DND-41 (cell line): ENCODE measurements at places on chromosomes 11 and 22.

GRCh38 chr11:65362320-65362931 lies 7.9 kb downstream of the TIGD3 start:
- no peaks in the 10 kb centered on the region for H3K4me1 ChIP-seq
- no peak overlapping the region for H3K27ac ChIP-seq
- H3K4me3 ChIP-seq, result no peak overlapping the region
- H3K27me3 ChIP-seq, result no peaks in the 10 kb centered on the region
- H3K36me3 ChIP-seq, result no peaks in the 10 kb centered on the region

GRCh38 chr11:69297787-69298266 lies 3.9 kb downstream of the MYEOV start:
- peaks cover 28% of the 10 kb centered on the region for H3K4me1 ChIP-seq
- DNase-seq, result peak; percentile 81

- no peak overlapping the region for H3K27ac ChIP-seq
- peaks cover 38% of the 10 kb centered on the region for H3K36me3 ChIP-seq
- no peaks in the 10 kb centered on the region for H3K4me1 ChIP-seq
- H3K4me3 ChIP-seq, result no peak overlapping the region
- DNase-seq, result no peak
Measured at GRCh38 chr11:10488934-10489691, 34.0 kb downstream of the AMPD3 start.

- no peak overlapping the region for H3K27ac ChIP-seq
- peaks cover 14% of the 10 kb centered on the region for H3K4me1 ChIP-seq
- H3K27me3 ChIP-seq, result peaks cover 25% of the 10 kb centered on the region
- DNase-seq, result no peak
Measured at GRCh38 chr22:48630433-48630754, 1197.3 kb downstream of the BRD1 start.

DNA sequence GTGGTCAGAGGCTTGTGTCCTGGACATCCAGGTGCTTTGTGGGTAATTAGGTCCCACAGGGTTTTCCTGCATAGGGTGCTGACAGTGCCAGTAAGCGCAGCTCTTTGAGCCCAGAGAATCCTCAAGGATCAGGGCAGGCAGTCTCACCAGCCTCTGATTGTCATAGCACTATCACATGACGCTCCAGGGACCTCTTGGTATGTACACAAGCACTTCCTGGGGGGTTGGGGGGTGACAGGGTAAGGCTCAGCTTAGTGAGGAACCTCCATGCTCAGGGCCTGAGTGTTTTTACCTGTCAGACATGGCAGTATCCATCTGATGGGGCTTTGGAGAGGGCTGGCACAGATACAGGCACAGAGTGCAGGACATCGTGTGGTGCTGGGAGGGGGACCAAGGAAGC lies 27.9 kb upstream of the SUSD2 start:
- H3K36me3 ChIP-seq, result peaks cover 57% of the 10 kb centered on the region
- H3K4me3 ChIP-seq, result no peak overlapping the region
- no peaks in the 10 kb centered on the region for H3K27me3 ChIP-seq
- no peak overlapping the region for H3K27ac ChIP-seq

- H3K4me1 ChIP-seq, result no peaks in the 10 kb centered on the region
- no peak overlapping the region for H3K27ac ChIP-seq
- no peak for DNase-seq
- H3K4me3 ChIP-seq, result no peak overlapping the region
- H3K27me3 ChIP-seq, result no peaks in the 10 kb centered on the region
Measured at GRCh38 chr22:17331690-17332089, 37.6 kb upstream of the CECR2 start.

DNA sequence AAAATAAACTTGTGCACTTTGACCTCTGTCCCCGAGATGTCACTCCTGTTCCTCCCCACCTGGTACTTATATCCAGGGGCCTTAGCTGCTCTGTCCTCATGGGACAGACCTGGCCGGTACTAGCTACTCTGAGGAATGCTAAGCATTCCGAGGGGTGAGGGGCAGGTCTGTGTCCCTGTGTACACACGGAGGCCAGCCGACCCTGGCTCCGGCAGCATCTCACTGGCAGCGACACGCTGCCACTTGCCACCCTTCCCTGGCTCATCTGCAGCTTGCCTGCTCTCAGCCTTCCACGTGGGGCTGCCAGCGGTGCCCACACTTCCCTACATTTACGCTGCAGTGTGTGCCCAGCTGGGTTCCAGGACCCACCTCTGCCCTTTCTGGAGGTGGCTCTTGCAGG lies 21.6 kb upstream of the TEF start:
- H3K27me3 ChIP-seq, result no peaks in the 10 kb centered on the region
- H3K4me1 ChIP-seq, result no peaks in the 10 kb centered on the region
- H3K36me3 ChIP-seq, result peaks cover 38% of the 10 kb centered on the region
- no peak for DNase-seq
- no peak overlapping the region for H3K4me3 ChIP-seq

DNA sequence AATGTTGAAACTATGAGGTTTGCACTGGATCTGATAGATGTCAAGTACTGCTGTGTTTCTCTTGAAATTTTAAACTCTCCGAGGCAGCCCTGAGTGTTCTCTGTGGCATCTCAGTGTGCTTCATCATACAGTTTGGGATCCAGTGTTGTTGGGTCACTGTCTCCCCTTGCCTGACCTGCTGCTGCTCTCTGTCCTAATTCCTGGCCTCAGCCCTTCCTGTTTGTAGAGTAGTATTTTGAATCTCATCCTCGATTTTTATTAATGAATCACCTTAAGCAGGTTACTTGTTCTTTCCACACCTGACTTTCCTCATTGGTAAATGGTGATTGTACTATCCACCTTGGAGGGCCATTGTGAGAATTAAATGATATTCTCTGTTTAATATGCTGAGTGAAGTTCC lies 70.7 kb upstream of the PAX6 start:
- no peak overlapping the region for H3K27ac ChIP-seq

- no peak overlapping the region for H3K27ac ChIP-seq
- peaks cover 4% of the 10 kb centered on the region for H3K27me3 ChIP-seq
- no peaks in the 10 kb centered on the region for H3K36me3 ChIP-seq
- H3K4me3 ChIP-seq, result no peak overlapping the region
- no peak for DNase-seq
- H3K4me1 ChIP-seq, result no peaks in the 10 kb centered on the region
Measured at GRCh38 chr11:17004486-17005148, 9.6 kb downstream of the PLEKHA7 start.

DNA sequence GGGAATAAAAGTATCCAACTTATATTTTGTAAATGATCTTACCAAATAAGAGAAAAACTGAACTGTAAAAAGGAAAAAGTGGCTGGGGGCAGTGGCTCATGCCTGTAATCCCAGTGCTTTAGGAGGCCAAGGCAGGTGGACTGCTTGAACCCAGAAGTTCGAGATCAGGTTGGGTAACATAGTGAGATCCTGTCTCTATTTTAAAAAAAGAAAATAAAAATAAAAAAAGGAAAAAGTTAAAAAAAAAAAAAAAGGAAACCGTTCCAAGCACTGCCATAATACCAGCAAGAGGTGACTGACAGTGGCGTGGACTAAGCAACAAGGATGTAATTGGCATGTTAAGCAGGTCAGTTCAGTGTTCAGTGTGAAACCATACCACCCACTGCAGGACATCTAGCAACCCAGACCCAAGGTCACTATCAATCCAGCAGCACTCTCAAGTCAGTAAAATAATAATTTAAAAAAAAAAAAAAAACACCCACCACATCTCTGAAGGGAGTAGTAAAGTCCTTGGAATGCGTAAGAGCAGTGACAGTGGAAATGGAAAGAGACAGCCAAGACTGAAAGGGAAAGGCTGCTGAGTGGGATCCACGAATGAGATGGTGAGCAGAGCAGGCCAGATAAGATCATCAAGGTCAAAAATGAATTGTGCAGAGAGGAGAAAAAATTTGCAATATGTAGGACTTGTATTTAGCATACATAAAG lies 43.6 kb downstream of the MAPK1 start:
- no peak overlapping the region for H3K27ac ChIP-seq
- H3K4me3 ChIP-seq, result no peak overlapping the region
- no peaks in the 10 kb centered on the region for H3K27me3 ChIP-seq
- peaks cover 2% of the 10 kb centered on the region; the same call in 1 of the 2 replicates for H3K4me1 ChIP-seq
- H3K36me3 ChIP-seq, result no peaks in the 10 kb centered on the region
- DNase-seq, result no peak

GRCh38 chr22:18095101-18095805 lies 15.4 kb upstream of the TUBA8 start:
- no peak overlapping the region for H3K27ac ChIP-seq
- DNase-seq, result no peak
- H3K27me3 ChIP-seq, result no peaks in the 10 kb centered on the region
- H3K4me3 ChIP-seq, result no peak overlapping the region

- DNase-seq, result no peak
- H3K27me3 ChIP-seq, result no peaks in the 10 kb centered on the region
- H3K36me3 ChIP-seq, result peaks cover 85% of the 10 kb centered on the region
- H3K4me3 ChIP-seq, result no peak overlapping the region
- H3K27ac ChIP-seq, result no peak overlapping the region
Measured at GRCh38 chr11:456533-456932, 6.5 kb downstream of the PTDSS2 start.

GRCh38 chr11:69073469-69073868 lies 24.7 kb downstream of the TPCN2 start:
- H3K27ac ChIP-seq, result no peak overlapping the region
- no peaks in the 10 kb centered on the region for H3K27me3 ChIP-seq
- peaks cover 36% of the 10 kb centered on the region for H3K36me3 ChIP-seq
- no peak for DNase-seq
- no peak overlapping the region for H3K4me3 ChIP-seq

GRCh38 chr11:92803391-92803790 lies 166.1 kb upstream of the MTNR1B start:
- DNase-seq, result no peak
- H3K4me1 ChIP-seq, result no peaks in the 10 kb centered on the region
- H3K4me3 ChIP-seq, result no peak overlapping the region
- H3K27me3 ChIP-seq, result no peaks in the 10 kb centered on the region
- no peak overlapping the region for H3K27ac ChIP-seq
- H3K36me3 ChIP-seq, result no peaks in the 10 kb centered on the region

DNA sequence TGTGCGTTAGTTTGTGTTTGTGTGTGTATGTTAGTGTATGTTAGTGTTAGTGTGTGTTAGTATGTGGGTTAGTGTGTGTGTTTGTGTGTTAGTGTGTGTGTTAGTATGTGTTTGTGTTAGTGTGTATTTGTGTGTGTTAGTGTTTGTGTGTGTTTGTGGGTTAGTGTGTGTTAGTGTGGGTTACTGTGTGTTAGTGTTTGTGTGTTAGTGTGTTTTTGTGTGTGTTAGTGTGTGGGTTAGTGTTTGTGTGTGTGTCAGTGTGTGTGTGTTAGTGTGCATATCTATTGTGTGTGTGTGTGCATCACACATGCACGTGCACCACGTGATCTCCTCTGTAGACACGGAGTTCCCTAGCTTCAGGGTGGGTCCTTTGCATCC lies 115.4 kb downstream of the KCNQ1OT1 start:
- no peak overlapping the region for H3K4me3 ChIP-seq
- no peaks in the 10 kb centered on the region for H3K4me1 ChIP-seq
- H3K27me3 ChIP-seq, result no peaks in the 10 kb centered on the region
- no peaks in the 10 kb centered on the region for H3K36me3 ChIP-seq
- no peak for DNase-seq

DNA sequence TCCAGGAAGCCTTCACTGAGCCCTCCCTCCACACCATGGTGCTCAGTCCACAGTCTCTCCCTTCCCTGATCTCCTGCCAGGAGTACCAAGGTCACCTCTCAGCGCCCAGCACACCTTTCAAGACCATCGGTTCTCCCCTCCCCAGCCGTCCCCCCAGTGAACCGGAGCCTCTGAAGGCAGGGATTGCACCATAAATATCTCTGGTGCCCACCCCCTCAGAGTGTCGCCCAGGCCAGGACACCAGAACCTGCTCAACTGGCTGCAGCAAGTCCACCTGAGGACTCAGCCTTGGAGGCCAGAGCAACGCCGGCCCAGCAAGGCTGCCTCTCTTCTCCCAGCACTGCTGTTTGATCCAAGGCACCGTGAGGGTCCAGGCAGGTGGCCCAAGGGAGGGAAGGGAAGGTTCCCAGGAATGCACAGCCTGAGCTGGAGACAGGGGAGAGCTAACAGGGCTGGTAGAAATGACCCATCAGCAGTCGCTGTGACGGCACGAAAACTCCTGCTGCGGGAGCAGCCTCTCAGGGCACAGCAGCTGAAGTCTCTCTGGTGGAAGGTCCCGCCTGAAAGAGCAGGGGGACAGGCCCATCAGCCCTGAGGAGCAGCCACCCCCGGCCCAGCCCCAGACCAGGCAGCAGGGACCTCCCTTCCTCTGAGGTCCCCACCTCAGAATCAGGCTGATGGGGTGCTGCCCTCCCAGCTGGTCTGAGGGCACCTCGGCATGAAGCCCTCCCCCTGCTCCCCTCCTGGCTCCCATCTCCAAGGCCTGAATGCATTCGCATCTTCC lies 80.3 kb downstream of the BUD13 start:
- H3K36me3 ChIP-seq, result no peaks in the 10 kb centered on the region
- H3K27me3 ChIP-seq, result peaks cover 16% of the 10 kb centered on the region

DNA sequence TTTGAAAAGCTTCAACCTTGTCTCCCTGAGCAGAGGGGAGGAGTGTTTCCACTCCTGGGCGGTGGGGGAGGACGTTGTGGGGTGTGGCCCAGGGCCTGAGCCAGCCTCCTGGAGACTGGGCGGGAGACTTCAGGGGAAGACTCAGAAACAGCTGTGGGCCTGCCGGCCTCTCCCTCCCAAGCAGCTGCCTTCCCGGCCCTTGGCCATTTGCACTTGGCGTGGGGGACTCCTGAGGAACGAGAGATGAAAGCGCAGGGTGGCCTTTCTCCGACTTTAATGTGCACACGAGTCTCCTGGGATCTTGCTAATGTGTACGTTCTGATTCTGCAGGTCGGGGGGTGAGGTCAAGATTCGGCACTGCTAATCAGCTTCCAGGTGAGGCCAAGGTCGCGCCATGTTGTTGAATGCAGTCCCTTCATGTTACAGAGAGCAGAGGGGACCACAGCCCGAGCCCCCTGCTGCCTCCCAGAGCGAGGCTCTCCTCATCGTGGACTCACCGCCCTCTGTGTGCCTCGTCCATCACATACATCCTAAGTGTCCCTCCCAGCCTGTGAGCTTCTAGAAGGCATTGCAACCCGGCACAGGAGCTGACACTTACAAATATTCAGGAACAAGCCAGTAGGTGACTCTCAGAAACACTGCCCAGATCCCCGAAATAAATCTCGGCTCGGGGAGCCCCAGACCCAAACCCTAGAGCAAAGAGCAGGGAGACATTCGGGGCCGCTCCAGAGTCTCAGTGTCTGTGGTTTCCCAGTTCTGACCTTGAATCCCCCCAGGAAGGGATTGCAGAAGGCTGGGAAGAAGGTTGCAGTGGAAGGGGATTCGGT lies 7.7 kb downstream of the LIF start:
- no peak overlapping the region for H3K27ac ChIP-seq
- H3K4me1 ChIP-seq, result peaks cover 8% of the 10 kb centered on the region
- no peak for DNase-seq
- H3K36me3 ChIP-seq, result peaks cover 2% of the 10 kb centered on the region; the same call in 1 of the 2 replicates

DNA sequence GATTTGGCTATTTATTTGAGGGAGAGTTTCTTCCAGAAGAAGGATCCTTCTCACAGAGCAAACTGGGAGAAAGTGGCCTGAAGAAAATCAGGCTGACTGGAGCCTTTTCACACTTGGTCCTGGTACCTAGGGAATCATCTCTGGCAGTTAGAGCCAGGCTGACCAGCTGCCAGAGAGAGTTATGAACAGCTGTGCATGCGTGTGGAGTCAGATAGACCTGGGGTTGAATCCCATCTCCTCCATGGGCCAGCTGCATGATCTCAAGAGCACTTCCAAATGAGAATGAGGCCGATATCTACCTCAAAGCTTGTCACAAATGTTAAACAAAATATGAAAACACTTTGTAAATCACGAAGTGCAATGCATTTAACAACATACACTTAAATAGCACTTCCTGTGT lies 390.0 kb downstream of the TENM4 start:
- H3K27ac ChIP-seq, result no peak overlapping the region
- H3K4me1 ChIP-seq, result no peaks in the 10 kb centered on the region
- peaks cover 9% of the 10 kb centered on the region for H3K27me3 ChIP-seq
